ENCODE measurements at places on chromosomes 7 and 10.

- DNase-seq: no peak
Observed at GRCh38 chr7:149635561-149636329, 137.6 kb downstream of the ZNF467 start.

DNA sequence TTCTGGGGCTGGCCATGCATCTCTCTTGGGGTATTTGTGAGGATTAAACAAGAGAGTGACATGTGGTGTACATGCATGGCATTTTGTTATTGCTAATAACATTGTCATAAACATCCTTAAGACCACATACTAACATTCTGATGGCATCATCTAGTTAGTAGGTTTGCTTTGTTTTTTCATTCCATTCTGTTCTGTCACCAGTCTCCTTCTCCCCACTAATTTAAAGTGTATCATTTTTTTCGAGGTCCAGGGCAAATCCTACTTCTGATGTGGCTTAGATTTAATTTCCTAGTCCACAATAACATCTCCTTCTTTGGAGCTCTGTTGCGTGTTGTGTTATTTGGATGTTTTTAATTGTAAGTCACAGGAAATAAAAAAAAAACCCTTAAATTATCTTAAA, 248.1 kb downstream of the LRMDA start:
- peak; percentile 35 for DNase-seq

DNA sequence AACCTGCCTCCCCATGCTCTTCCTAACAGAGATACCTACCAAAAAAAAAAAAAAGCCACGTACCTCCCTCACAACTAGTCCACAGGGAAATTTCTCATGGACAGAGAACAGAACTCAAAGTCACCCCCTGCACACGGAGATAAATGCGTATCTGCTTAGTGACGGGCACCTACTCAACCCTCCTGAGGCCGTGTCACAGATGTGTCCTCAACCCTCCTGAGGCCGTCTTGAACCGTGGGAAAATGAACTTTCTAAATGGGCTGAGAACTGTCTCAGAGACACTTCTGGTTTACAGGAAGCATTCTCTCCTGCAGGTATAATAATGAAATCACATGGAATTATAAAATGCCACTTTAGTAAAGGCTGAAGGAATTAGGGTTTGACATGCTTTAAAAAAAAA, 155.9 kb downstream of the DIP2C start:
- no peak for DNase-seq

DNA sequence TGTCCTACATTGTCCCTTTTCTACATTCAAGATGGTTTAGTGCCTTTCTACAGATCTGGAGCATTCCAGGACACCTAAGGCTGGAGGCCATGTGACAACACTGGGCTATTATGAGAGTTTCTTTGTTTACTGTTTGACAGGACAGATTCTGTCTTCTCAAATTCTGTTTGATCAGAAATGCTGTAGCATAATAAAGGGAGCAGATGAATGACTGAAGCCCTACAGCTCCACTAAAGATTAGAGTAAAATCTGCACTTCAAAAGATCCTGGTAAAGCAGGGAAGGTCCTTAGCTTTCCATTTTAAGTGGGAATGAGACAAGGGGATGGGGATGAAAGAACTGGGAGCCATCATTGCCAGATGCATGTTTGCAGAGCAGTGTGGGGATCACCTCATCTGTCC, 38.4 kb downstream of the TMEM229A start:
- DNase-seq: no peak

DNA sequence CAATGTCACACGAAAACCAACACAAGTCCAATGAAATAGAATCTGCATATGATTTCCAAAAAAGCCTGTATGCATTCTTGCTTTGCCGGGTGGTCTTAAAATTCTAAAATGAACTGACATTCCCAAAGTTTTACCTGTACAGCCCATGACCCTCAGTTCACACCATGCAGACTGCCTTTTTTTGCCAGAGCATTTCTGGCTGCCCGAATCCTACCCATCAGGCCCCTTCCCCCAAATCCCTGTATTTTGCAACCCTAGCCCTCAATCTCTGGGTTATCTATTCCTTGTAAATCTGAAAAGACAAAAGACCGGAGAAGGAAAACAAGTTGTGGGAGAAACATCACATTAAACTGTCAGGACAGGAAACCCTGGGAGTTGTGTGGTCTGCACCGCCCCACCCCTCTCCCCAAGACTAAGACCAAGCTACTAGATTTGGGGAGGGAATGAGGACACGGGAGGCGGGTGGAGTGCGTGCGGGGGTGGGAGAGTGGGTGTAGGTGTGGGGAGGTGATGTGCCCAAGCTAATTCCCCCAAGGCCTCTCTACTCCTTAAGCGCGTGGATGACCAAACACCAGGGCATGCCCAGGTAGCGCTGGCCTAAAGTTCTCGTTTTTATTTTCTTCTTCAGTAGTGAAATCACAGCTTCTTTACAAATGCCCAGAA, 1.4 kb downstream of the JCAD start:
- no peak for DNase-seq

DNA sequence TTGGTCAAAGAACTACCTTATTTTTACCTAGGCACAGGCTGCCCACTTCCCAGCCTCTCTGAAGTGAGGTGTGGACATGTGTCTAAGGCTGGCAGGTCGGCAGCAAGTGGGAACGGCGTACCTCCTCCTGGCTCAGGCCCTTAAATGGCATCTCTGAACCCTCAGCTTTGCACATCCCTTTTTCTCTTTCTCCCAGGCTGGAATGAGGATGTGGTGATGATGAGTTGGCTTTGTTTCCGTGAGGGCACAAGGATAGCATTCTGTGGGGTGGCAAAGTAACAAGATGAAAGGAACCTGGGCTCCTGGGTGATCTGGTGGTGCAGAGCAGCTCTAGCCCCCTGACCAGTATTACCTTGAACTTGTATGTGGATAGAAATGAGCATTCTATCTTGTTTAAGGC, 196.8 kb downstream of the REEP3 start:
- no peak for DNase-seq

DNA sequence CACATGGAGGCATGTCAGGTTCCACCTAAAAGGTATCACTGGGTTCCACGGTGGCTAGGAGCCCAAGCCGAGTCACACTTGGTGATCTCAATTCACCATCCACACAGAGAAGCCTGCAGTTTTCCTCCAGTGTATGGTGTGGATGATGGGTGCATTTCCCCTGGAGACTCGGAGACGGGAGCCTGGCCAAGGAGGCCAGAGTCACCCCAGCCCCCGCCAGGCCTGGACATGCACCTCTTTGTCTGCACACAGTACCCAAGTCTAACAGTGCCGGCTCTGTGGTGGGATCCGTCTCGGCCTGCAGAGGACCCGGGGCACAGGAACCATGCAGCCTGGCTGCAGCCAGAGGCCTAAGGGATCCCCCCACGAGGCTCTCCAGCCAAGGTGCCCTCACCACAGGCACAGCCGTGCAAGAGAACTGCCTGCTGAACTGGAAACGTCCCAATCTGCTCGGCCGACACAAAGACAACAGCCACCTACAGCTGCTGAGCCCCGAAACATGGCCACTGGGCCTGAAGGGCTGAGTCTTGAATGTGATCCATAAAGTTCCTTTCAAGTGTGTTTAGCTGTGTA, 75.2 kb downstream of the DIP2C start:
- no peak for DNase-seq

DNA sequence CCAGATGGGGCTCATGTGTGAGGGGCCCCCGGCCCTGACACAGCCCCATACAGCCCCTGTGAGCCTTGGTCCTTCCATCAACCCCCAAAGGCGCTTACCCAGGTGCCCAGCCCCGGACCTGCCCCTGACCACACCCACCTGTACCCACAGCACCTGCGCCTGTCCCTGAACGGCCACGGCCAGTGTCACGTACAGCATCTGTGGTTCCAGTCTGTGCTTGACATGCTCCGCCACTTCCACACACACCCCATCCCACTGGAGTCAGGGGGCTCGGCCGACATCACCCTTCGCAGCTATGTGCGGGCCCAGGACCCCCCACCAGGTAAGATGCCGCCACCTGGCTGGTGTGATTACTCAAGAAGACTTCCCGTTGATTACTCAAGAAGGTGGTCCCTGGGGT, 33.5 kb downstream of the SH2B2 start:
- DNase-seq: no peak

DNA sequence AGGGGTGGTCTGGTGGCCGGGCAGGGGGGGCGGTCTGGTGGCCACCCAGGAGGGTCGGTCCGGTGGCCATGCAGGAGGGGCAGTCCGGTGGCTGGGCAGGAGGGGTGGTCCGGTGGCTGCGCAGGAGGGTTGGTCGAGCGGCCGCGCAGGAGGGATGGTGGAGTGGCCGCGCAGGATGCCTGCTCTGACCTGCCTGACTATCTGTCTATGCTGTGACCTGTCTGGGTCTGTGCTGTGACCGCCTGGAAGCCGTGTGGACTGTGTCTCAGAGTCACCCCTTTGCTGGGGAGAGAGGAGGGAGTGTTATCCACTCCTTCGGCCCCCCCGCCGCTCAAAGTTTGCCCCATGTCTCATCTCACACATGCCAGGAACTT, 113.2 kb downstream of the ACTR3B start:
- DNase-seq: no peak

DNA sequence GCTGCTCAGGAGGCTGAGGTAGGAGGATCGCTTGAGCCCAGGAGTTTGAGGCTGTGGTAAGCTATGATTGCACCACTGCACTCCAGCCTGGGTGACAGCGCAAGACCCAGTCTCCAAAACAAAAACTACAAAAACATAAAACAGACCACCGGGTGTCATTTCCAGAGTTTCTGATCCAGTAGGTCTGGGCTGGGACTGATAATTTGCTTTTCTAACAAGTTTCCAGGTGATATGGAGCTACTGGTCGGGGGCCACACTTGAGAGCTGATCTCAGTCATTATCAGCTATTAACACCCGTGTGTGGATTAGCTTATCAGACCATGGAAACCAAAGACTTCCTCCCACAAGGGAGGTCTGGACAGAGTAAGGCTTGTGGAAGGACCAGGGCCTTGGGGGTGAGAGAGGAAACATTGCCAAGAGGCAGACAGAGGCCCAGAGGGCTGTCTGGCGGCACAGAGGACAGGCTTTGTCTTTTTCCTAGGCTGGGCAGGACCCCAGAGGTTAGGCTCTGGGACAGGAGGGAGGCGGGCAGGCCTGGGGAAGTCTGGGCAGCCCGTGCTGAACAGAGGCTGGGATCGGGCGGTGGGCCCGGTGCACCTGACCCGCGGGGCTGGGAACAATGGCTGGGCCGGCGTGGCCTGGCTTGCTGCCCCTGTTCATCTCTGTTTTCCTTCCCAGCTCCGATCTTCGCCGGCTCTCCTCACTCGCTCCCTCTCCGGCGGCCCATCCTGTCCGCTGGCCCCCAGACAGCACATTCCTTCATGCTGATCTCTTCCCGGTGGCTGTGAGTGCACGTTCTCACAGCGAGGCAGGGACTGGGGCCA, 25.2 kb downstream of the TMEM270 start:
- peak; percentile 82 for DNase-seq

GRCh38 chr7:18614841-18615240, 119.3 kb downstream of the HDAC9 start:
- DNase-seq: no peak

DNA sequence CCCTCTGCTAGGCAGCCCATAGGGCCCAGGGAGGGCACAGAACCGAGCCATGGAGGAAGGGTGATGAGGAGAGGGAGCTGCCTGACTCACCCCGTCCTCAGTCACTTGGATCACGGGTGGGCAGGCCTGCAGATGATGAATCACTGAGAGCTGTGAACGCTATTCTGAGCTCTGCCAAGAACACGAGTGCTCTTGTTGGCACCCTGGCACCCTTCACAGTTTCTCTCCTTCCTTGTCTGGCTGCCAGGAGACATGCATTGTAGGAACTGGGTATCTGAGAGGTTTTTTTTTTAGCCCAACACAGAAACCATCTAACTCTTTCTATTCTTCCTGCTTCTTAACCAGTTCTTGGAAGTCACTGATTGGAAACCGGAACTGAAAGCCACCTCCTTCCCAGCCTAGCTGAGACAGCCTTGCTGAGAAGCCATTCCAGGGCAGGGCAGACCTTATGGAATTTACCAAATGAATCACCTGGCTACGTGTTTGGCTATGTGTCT, 82.1 kb downstream of the SLC37A3 start:
- DNase-seq: peak; percentile 62

DNA sequence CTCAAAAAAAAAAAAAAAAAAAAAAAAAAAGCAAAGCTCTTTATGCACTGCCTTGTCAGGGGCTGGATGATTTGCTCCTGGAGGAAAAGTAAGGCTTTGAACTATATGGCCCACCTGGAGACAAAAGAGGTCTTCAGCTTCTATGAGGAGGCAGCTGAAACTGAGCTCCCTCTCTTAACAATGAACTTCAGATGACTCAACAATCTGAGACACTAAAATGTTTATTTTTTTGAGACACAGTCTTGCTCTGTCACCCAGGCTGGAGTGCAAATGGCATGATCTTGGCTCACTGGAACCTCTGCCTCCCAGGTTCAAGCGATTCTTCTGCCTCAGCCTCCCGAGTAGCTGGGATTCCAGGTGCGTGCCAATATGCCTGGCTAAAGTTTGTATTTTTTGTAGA, 36.7 kb downstream of the RAB19 start:
- no peak for DNase-seq

DNA sequence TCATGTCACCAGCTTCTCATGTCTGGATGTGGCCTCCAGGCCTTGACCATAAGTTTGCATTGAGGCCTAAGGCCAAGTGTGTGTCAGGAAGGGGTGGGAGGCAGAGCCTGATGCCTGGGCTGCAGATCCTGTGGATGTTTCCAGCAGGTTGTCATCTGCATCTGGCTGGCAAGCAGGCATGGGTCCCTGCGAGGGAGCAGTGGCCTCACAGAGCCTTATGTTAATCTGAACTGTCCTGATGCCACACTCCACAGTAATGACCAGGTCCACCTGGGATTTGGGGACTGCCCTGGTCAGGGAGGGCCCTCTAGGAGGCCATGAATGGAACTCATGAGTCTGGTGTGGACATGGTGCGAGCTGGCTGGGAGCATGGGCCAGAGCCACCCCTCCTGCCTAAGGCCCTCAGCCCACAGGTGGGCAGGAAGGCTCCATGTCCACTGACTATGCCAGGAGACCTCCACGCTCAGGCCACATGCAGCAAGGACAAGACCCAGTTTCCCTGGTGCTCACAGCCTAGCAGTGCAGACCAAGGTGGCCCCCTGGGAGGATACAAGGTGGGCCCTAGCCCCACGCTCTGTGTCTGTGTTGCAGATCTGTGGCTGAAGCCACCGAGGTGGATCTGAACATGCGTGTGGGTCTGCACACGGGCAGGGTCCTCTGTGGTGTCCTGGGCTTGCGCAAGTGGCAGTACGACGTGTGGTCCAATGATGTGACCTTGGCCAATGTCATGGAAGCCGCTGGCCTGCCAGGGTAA, 83.1 kb downstream of the ADCY1 start:
- DNase-seq: no peak
